ENCODE measurements at places on chromosomes 12 and 14. TPM values are rescaled to one million over a fixed set of nuclear protein-coding genes. Genes with fewer than 3 reads are reported as not detected.
A peak's percentile ranks its signal among the peaks of the same experiment; 100 is the strongest.

- DNase-seq: no peak
- no peaks in the 10 kb centered on the region for H3K4me1 ChIP-seq
- no peaks in the 10 kb centered on the region for H3K27me3 ChIP-seq
- no peak overlapping the region for H3K27ac ChIP-seq
- H3K4me3 ChIP-seq: no peak overlapping the region
Observed at GRCh38 chr12:112705037-112705632, 86.4 kb upstream of the RPH3A start.

DNA sequence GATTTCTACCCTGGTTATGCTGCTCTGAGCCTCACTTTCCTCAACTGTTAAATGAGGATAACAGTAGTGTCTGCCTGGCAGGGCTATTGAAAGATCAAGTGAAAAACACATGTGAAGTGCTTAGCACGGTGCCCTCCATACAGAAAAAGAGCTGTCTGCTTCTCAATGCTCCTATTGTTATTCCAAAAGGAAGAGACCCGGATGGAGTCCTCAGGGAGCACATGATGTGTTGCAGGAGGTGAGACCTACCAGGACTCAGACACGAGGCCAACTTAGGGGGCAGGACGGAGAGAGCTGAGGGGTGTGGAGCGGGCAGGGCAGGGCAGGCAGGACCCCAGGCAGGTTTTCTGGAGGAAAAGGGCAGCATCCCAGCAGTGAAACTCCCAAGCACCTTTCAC lies 8.9 kb downstream of the FAIM2 start:
- H3K27ac ChIP-seq: no peak overlapping the region
- H3K27me3 ChIP-seq: no peaks in the 10 kb centered on the region
- H3K36me3 ChIP-seq: no peaks in the 10 kb centered on the region
- no peak overlapping the region for H3K4me3 ChIP-seq
- H3K4me1 ChIP-seq: no peaks in the 10 kb centered on the region
- no peak for DNase-seq

DNA sequence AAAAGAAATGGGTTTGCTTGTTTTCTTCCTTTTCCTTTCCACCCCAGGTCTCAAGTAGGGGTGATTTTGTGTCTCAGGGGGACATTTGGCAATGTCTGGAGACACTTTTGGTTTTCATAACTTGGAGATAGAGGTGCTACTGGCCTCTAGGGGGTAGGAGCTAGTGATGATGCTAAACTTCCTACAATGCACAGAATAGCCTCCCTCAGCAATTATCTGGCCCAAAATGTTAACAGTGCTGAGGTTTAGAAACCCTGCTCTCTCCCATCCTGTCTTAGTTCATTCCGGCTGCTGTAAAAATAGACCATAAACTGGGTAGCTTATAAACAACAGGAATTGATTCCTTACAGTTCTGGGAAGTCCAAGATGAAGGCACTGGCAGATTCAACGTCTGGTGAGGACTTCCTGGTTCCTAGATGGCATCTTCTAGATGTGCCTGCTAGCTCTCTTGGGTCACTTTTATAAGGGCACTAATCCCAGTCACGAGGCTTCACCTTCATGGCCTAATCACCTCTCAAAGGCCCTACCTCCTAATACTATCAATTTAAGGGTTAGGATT lies 7.4 kb upstream of the GAS2L3 start:
- no peak overlapping the region for H3K4me3 ChIP-seq
- no peak overlapping the region for H3K27ac ChIP-seq
- DNase-seq: no peak
- H3K4me1 ChIP-seq: no peaks in the 10 kb centered on the region

DNA sequence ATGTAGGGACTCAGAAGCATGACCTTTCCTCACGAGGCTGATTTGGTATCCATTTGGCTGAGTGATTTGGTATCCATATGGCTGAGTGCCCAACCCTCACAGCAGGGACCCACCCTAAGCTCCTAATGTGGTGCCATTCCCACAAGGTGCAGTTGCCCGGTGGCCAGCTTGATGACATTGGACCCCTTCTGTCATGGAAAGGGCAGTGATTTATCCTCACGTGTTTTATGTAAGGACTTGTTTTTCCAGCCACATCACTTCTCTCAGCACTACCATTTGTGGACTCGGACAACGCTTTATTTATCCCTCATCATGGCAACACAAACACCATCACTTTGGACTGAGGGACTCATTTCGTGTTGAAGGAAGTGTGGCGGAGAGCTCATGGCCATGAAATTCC lies 8.5 kb upstream of the CDC42BPB start:
- no peak for DNase-seq
- H3K4me1 ChIP-seq: no peaks in the 10 kb centered on the region
- no peak overlapping the region for H3K4me3 ChIP-seq
- H3K27me3 ChIP-seq: no peaks in the 10 kb centered on the region

- no peaks in the 10 kb centered on the region for H3K36me3 ChIP-seq
- H3K4me1 ChIP-seq: no peaks in the 10 kb centered on the region
- no peak overlapping the region for H3K4me3 ChIP-seq
- no peaks in the 10 kb centered on the region for H3K27me3 ChIP-seq
- DNase-seq: no peak
Observed at GRCh38 chr14:25843481-25844470, 754.1 kb downstream of the NOVA1 start.

GRCh38 chr12:47393403-47393790 lies 312.4 kb downstream of the RPAP3 start:
- H3K27ac ChIP-seq: peak overlapping the region; percentile 59
- no peaks in the 10 kb centered on the region for H3K36me3 ChIP-seq
- DNase-seq: no peak
- peaks cover 71% of the 10 kb centered on the region for H3K4me1 ChIP-seq
- no peaks in the 10 kb centered on the region for H3K27me3 ChIP-seq

- DNase-seq: no peak
- no peaks in the 10 kb centered on the region for H3K27me3 ChIP-seq
- H3K36me3 ChIP-seq: no peaks in the 10 kb centered on the region
- no peak overlapping the region for H3K4me3 ChIP-seq
- H3K27ac ChIP-seq: no peak overlapping the region
Observed at GRCh38 chr12:131076791-131077747, 123.4 kb downstream of the ADGRD1 start.

GRCh38 chr12:48041591-48042423 lies 37.5 kb upstream of the COL2A1 start:
- H3K27me3 ChIP-seq: no peaks in the 10 kb centered on the region
- H3K36me3 ChIP-seq: peaks cover 23% of the 10 kb centered on the region
- DNase-seq: no peak
- no peaks in the 10 kb centered on the region for H3K4me1 ChIP-seq
- no peak overlapping the region for H3K27ac ChIP-seq

GRCh38 chr14:78610994-78611393 lies 440.8 kb downstream of the NRXN3 start:
- H3K36me3 ChIP-seq: no peaks in the 10 kb centered on the region
- no peaks in the 10 kb centered on the region for H3K27me3 ChIP-seq
- H3K27ac ChIP-seq: no peak overlapping the region
- H3K4me1 ChIP-seq: no peaks in the 10 kb centered on the region

DNA sequence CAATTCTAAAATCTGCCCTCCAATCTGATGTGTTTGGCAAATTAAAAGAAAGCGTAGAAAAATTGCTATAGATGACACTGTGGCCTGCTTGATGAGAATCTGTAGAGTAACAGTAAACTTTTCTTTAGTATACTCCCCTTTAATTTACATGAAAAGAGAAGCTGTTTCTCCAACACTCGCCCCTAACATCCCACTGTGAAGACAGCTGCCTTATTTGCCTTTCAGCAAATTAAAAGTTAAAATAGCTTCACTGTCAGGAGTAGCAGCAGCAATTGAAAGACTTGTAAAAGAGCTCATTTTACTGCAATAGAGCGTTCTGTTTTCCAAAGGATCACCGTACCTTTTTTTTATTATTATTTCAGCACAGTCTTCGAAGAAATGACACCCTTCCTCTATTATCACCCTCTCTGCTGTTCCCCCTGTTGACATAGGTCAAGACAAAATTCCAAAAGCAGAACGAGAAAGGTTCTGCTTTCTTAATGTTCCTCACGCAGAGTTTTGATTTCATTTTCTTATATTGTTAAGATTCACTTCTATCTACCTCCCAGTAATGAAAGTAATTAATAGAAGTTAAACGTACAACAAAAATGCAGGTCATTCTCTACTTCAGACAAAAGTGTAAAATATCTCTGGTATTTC lies 153.5 kb upstream of the USP15 start:
- H3K36me3 ChIP-seq: no peaks in the 10 kb centered on the region
- no peak for DNase-seq
- H3K27ac ChIP-seq: no peak overlapping the region
- no peaks in the 10 kb centered on the region for H3K27me3 ChIP-seq
- H3K4me1 ChIP-seq: no peaks in the 10 kb centered on the region

GRCh38 chr14:105416671-105417070 lies 3.0 kb upstream of the MTA1 start:
- H3K36me3 ChIP-seq: no peaks in the 10 kb centered on the region
- peaks cover 25% of the 10 kb centered on the region for H3K27me3 ChIP-seq
- peaks cover 35% of the 10 kb centered on the region for H3K4me1 ChIP-seq
- DNase-seq: no peak

- no peaks in the 10 kb centered on the region for H3K27me3 ChIP-seq
- H3K4me1 ChIP-seq: peaks cover 27% of the 10 kb centered on the region
- no peaks in the 10 kb centered on the region for H3K36me3 ChIP-seq
Observed at GRCh38 chr14:91419044-91419397, 1.4 kb upstream of the CCDC88C start.

DNA sequence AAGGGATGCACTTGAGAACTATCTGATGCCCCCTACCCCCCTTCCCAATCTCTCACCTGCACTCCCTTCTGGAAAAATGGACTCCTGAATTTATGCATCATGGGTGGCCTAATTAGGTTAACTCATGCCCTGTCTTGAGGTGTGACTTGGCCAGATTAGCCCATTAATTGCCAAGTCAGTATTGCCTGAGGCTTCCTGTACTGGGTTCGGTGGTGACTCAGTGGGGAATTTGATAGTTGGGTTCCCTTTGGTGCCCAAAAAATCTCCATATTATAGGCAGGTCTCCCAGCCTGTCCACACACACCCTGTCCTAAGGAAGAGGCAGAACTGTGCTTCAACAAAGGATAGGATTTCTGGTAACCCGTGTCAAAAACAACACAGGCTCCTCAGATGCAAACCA lies 146.1 kb downstream of the CHST11 start:
- no peaks in the 10 kb centered on the region for H3K36me3 ChIP-seq
- no peak for DNase-seq
- H3K27ac ChIP-seq: peak overlapping the region; percentile 52
- H3K27me3 ChIP-seq: no peaks in the 10 kb centered on the region
- H3K4me3 ChIP-seq: no peak overlapping the region

DNA sequence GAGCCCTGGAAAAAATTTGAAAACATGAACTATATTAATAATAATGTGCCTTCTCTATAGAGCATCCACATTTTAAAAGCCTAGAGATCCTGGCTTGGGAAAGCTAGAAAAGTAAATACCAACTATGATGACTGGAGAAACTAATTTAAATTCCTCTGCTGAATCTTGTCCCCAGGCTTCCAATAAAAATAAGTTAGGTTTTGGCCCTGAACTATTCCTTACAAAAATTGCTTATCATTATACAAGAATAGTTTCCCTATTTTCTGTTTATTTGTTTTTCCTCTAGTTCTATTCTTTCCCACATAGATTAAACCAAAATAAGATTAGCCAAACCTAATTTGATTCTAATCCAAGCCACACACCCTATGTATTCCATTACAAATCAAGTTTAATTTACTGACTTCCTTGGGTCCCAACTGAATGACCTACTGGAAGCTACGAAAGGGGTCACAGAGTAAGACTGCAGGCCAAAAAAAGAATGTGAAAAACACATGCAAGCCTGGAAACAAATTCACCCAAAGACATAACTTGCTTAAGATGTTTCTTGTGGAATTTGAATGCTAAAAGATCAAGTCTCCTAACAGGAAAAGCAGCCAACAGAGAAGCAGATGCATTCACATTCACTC lies 133.0 kb downstream of the PAWR start:
- no peak overlapping the region for H3K4me3 ChIP-seq
- no peaks in the 10 kb centered on the region for H3K36me3 ChIP-seq
- H3K27ac ChIP-seq: no peak overlapping the region
- H3K4me1 ChIP-seq: no peaks in the 10 kb centered on the region
- H3K27me3 ChIP-seq: no peaks in the 10 kb centered on the region

GRCh38 chr12:65938807-65939206 lies 114.5 kb downstream of the HMGA2 start:
- no peak overlapping the region for H3K4me3 ChIP-seq
- H3K27me3 ChIP-seq: no peaks in the 10 kb centered on the region
- DNase-seq: no peak
- no peaks in the 10 kb centered on the region for H3K4me1 ChIP-seq
- H3K36me3 ChIP-seq: no peaks in the 10 kb centered on the region

DNA sequence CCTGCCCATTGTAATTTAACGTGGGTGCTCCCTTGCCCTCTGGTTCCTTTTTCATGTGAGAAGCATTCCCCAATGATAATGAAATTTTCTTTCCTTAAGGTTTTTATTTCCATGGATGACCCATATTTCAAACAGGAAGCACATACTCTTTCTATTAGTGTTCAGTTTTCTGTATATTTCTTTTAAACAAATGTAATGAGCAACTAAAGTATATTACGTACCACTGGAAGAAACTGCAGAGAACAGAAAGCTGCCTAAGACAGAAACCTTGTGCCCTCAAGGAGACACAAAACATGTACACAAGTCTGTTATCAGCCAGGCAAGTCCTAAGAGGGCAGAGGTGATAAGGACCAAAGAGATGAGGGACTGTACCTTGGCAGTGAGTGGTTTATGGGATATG lies 414.9 kb downstream of the ETNK1 start:
- DNase-seq: no peak
- H3K36me3 ChIP-seq: no peaks in the 10 kb centered on the region
- H3K27ac ChIP-seq: no peak overlapping the region
- H3K4me1 ChIP-seq: no peaks in the 10 kb centered on the region
- no peaks in the 10 kb centered on the region for H3K27me3 ChIP-seq

- H3K27ac ChIP-seq: no peak overlapping the region
- H3K27me3 ChIP-seq: no peaks in the 10 kb centered on the region
- DNase-seq: no peak
- H3K4me3 ChIP-seq: no peak overlapping the region
- H3K4me1 ChIP-seq: no peaks in the 10 kb centered on the region
Observed at GRCh38 chr12:130831876-130832405, 7.1 kb downstream of the STX2 start.

RDH12 gene
- total RNA-seq: not detected

ALDH1L2 gene
- total RNA-seq: 0.15 TPM

CD4 gene
- 285 TPM for total RNA-seq

NUP37 gene
- 18.8 TPM for total RNA-seq

FGD4 gene
- total RNA-seq: 0.23 TPM

PIANP gene
- 1.3 TPM for total RNA-seq

Data from CD4-positive, alpha-beta memory T cell (primary cell).